BJ (cell line): ENCODE measurements at places on chromosomes 16 and 17.

GRCh38 chr17:79778504-79779083 is 646 bp downstream of the CBX2 start:
- DNase-seq, result no peak

DNA sequence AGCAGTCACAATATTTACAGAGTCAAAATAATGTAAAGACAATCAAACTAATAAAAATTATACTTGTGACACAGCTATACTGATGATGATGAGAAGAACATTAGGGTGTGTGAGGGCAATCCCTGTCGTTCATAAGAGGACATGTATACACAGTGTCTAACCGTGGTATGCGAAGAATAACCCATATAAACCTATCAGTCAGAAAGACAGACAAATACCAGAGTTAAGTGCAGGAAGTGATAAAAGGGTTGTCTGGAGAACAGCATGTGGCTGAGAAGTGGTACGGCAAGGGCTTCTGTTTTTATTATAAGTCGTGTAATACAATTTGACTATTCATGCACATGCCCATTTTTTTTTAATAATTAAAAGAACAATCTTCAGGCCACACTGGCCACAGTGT is 46.7 kb downstream of the LMF1 start:
- DNase-seq, result no peak

- no peak for DNase-seq
Measured at GRCh38 chr17:5588584-5588983, 4.3 kb upstream of the NLRP1 start.

GRCh38 chr16:58307583-58308312 is 12.9 kb upstream of the PRSS54 start:
- no peak for DNase-seq

DNA sequence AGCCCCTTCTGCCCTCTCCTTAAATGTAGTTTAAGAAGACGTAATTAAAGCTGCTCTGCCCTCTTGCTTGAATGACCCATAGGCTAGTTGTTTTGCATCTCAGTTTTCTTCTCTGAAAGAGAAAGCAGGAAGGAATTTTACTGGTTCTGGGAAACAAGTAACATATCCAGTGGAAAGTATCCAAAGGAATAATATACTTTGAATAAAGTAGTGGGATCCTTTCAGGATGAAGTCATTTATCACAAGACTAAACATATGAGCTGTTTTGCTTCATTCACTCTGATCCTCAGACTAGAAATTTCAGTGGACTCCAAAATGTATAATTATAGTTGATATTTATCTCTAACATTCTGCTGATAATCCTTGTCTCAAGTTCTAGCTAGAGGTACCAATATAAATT is 1297.6 kb upstream of the GOT2 start:
- DNase-seq, result peak; percentile 26

DNA sequence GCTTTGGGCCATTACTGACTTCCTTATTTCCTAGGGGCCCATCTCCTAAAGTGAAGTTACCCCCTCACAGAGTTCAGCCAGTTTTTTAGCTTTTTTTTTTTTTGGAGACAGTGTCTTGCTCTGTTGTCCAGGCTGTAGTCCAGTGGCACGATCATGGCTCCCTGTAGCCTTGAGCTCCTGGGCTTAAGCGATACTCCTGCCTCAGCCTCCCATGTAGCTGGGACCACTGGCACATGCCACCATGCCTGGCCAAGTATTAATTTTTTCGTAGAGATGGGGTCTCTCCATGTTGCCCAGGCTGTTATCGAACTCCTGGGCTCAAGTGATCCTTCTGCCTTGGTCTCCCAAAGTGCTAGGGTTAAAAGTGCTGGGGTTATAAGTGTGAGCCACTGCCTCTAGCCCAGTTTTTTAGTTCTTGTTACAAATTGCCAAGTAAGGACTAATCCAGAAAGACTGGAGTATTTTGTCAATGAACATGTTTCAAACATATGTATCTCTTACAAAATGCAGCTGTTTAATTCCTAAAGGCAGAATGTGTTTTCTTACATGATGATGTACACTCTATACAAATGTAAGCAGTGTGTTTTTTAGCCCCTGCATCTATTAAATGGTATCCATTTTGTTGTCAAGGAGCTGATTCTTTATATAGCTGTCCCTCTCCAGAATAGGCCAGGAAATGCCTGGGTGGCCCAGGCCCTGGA is 49.1 kb upstream of the IL34 start:
- no peak for DNase-seq

DNA sequence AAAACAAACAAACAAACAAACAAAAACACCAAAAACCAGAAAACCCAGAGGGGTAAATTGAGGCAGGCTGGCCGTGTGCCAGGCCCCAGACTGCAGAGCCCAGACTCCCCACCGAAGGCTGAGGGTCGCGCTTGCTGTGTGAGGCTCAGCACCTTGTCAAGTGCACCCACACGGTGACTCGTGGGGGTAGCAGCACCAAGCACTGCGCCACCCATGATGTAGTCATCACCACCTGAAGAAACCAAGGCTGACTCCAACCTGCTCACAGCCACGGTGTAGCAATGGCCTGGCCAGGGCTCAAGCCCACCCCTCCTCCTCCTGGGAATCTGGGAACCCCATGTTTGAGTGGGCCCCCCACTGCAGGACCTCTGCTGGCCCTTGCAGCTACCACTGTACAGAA is 11.9 kb downstream of the MCRIP1 start:
- DNase-seq, result no peak

GRCh38 chr16:9862327-9862726 is 319.9 kb downstream of the GRIN2A start:
- DNase-seq, result no peak

DNA sequence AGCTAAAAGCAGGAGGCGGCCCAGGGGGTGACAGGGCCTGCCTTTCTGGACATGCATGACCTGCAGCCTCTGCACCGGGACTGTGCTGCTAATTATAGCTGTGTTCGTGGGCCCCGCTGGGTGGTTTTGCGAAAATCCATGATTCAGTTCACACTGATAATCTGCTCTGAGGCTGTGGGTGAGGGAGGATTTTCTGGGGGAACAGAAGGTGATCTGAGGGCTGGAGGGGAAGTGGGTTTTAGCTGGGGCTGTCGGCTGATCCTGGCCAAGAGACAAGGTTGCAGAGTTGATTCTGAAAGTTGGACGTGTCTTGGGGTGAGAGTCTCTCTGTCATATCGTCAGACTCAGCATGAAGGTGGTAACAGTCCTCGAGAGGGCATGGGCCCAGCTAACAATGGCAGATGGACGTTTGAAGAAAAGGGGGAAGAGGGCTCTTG is 187.5 kb upstream of the ZNF469 start:
- DNase-seq, result no peak

DNA sequence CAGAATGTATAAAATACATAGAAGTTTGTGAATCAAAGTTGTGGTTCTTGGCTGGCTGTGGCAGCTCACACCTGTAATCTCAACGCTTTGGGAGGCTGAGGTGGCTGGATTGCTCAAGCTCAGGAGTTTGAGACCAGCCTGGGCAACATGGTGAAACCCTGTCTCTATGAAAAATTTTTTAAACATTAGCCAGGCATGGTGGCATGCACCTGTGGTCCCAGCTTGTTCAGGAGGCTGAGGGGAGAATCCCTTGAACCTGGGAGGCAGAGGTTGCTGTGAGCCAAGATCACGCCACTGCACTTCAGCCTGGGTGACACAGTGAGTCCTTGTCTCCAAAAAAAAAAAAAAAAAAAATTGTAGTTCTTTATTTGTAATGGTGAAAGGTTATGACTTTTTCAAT is 13.8 kb upstream of the APPBP2 start:
- no peak for DNase-seq

DNA sequence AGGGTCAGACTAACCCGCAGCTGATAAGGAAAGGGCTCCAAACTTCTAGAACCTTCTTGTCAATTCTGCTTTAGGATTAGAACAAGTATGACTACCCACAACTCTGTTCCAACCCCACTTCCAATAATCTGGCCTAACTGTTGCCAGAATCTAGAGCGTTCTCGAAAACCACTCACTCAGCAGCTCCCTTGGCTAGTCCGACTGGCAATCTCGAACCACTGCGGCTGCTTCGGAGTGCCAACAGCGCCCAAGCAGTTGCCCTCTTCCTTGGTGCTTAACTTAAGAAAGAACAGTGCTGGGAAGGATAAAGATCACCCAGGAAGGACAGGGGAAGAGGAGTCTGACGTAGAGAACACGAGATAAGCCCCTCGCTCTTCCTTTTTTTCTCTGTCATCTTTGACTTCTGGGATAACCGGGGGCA is 818 bp downstream of the DNAJC7 start:
- DNase-seq, result no peak

GRCh38 chr16:800834-801511 is 439 bp upstream of the GNG13 start:
- no peak for DNase-seq

DNA sequence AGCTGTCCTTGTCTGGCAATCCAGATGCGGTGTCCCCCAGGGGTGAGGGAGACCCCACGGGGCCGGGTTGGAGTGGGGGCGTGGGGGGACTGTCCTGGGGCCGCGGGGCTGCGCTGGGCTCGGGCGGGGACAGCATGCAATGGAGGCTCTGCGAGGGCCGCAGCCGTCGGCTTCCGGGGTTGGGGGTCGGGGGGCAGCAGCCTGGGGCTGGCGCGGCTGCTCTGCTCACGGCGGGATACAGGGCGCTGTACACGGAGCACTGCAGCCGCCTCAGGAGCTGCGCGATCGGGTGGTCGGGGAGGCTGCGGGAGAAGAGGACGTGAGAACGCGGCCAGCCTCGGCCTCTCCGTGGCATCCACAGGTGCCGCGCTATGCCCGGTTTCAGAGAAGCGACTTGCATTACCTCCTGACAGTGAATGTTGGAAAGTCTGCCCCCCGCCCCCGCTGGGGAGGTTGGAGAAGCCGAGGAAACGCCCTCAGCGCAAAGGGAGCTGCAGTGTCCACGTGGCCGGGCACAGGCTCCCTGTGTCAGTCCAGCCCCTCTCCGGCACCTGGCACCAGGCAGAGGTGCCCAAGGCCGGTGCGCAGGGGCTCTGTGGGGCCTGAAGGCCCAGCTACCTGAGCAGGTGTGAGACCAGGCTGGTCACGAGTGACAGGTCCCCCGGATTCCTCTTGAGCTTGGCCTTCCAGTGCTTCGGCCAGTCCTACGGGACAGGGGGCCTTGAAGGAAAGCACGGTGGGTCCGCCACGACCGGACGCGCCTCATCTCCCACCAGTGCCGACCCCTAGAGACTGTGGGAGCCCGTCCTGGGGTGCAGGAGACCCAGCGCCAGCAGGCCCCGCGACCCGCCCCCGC is 9.4 kb upstream of the SPATA2L start:
- DNase-seq, result no peak

DNA sequence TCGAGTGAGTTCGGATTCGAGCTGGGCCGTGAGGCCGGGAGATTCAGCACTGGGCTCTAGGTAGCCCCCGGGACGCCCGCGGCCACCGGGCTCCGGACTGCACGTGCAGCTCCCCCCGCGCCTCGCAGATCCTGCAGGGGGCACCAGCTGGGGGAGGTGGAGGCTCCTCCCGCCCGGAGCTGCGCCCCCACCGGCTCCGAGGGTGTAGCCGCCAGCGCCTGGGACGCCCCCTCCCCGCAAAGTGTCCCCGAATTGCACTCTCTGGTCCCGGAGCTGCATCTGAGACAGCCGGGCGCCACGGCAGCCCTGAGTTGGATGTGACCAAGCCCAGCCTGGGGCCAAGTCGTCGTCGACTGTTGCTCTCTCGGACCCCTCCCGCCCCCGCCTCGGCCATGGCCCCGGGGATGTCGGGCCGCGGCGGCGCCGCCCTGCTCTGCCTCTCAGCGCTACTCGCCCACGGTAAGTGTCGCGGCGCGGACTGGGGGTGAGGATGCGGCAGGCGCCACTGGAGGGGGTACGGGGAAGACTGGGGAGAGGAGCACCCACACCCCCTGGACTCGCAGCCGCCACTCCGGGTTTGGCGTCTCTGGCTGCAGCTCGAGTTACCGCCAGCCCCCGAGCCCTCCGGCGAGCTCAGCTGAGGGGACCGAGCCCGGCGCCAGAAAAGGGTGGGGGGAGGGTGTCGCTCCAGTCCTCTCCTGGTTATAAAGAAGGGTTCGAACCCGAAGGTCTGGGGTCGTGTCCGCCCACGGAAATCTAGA is 1.5 kb downstream of the TMEM132E start:
- DNase-seq, result no peak

DNA sequence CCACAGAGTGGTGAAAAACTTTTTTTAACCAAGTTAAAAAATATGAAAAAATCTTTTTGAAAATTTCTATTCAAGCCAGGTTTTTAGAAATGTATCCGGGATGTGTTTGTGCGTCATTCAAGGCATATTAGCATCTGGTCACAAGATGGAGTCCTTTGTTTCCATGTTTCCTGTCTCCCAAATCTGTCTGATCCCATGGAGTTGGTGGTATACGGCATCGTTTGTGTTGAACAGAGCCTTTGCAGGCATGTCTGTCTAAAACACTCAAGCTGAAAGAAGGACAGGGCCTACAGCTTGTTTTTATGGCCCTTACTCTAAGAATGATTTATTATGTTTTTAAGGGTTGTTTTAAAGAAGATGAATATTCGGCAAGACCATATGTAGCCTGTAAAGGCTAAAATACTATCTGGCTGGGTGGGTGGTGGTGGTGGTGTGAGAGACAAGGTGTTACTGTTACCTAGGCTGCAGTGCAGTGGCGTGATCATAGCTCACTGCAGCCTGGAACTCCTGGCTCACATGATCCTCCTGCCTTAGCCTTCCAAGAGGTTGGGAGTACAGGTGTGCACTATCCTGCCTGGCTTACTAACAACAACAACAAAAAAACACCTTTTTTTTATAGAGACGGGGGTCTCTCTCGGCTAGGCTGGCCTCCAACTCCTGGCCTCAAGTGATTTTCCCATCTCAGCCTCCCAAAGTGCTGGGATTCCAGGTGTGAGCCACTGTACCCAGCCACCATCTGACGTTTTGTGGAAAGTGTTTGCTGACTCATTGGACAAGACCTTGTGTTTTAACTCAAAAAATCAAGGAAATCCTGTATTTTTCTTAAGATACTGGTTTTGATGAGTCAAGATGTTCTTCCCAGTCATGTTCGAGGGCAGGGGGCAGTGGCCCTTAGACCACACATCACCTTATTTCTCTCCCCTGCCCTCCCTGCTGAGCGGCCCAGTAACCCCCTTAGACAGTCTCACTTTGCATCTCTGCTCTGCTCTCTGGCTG is 52.2 kb downstream of the NDE1 start:
- DNase-seq, result no peak

DNA sequence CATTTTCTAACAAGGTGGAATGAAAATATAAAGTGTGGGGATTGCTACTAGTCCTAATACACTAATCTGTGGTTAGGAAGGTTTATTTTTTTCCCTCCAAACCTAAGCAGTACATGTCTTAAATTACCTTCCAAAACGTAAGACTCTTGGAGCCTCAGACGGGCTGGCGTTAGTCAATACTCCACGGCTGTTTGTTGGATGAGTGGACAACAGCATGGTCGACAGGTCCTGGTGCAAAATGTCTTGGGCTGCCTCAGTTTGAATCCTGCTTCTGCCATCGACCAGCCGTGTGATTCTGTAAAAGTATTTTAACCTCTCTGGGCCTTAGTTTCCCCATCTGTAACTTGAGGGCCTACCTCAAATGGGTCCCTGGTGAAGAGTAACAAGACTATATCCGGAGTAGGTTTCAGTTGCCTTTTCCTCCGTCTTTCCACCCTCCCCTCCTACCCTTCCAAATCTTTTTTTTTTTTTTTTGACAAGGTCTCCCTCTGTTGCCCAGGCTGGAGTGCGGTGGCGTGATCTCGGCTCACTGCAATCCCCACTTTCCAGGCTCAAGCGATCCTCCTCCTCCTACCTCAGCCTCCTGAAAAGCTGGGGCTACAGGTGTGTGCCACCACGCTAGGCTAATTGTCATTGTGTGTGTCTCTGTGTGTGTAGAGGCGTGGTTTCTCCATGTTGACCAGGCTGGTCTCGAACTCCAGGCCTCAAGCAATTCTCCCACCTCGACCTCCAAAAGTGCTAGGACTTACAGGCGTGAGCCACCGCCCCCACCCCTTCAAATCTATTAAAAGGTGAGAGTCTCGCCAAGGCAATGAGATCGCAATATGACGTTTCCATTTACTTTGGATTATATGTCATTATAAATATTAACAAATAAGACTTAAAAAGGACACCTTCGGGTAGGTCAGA is 5.8 kb downstream of the SCGB1C2 start:
- DNase-seq, result no peak
